Urinary bladder (tissue), 4 donors: ENCODE measurements at places on chromosomes 1 and 21. TPM values are rescaled to one million over a fixed set of nuclear protein-coding genes. Genes with fewer than 3 reads are reported as not detected.
A peak's percentile ranks its signal among the peaks of the same experiment; 100 is the strongest.

DNA sequence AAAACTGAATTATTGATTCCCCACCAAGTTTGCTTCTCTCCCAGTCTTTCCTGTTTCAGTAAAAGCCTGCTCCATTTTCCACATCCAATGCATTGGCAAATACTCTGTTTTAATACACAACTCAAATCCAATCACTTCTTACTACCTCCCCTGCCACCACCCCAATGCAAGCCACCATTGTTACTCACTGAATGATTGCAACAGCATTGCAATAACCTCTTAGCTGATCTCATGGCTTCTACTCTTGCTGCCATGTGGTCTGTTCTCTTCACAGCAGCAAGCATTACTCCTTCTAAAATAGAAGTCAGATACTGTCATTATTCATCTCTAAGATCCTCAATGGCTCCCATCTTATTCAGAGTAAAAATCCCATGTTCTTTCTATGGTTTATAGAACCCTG, 123.4 kb downstream of the ATP6V1G3 start:
- no peak for DNase-seq

GRCh38 chr21:30740462-30740861, 6.6 kb downstream of the KRTAP21-2 start:
- DNase-seq: no peak

GRCh38 chr1:205398586-205398985, 23.3 kb downstream of the LEMD1 start:
- DNase-seq: no peak

GRCh38 chr1:186113461-186113860, 261.6 kb downstream of the TPR start:
- no peak for DNase-seq

TFAP2E gene
- total RNA-seq: not detected

GRCh38 chr21:29305068-29305467, 6.3 kb downstream of the BACH1 start:
- DNase-seq: no peak

SAMD13 gene
- total RNA-seq: 8.1 TPM

- no peak for DNase-seq
These were observed 38.8 kb upstream of the RIPK4 start for GRCh38 chr21:41805643-41806042.

PLXNA2 gene
- total RNA-seq: 15.1 TPM

DNA sequence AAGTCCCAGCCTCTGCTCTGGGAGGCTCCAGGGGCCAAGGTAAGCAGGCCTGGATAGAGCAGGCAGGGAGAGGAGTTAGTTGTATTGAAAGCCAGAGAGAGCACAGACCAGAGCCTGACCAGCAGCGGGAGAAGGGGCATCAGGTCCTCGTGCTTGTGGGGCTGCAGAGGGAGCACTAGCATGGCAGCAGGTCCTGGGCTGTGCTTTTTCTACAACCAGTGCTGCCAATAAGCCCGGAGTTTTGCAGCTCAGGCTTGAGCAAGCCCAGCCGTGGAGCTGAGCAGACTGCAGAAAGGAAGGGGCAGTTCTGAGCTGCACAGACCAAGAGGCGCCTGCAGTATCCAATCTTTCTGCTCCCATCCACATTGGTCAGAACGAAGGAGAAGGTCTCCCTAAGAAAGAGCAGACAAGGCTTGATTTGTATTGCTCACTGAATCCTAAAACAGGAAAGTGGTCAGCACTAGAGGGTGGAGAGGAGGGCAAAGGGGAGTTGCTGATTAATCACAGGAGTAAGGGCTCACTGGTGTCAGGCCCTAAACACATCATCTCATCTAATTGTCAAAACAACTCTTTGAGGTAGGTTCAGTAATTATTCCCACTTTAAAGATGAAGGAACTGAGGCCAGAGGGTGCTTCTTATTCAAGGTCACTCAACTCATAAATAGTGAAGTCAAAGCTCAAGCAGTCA, 2.7 kb downstream of the DENND2D start:
- no peak for DNase-seq

DNA sequence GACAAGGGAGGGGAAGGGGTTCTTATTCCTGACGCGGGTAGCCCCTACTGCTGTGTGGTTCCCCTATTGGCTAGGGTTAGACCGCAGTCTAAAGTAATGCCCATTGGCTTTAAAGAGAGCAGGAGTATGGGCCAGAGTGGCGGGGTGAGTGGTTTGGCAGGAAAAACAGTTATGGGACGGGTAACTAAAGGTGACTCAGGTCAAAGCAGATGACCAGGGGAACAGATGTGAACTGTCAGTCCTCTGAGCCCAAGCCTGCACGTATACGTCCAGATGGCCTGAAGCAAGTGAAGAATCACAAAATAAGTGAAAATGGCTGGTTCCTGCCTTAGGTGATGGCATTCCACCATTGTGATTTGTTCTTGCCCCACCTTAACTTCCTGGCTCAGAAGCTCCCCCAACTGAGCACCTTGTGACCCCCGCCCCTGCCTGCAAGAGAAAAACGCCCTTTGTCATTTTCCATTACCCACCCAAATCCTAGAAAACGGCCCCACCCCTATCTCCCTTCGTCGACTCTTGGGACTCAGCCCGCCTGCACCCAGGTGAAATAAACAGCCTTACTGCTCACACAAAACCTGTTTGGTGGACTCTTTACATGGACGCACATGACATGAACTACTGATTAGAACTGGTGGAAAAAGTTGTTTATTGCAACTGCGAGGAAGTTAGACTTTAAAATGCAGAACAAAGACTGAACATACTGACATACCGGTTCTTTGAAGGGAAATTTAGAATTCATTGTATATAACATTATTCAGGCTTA, 758 bp upstream of the ATAD3B start:
- DNase-seq: peak; percentile 2

DNA sequence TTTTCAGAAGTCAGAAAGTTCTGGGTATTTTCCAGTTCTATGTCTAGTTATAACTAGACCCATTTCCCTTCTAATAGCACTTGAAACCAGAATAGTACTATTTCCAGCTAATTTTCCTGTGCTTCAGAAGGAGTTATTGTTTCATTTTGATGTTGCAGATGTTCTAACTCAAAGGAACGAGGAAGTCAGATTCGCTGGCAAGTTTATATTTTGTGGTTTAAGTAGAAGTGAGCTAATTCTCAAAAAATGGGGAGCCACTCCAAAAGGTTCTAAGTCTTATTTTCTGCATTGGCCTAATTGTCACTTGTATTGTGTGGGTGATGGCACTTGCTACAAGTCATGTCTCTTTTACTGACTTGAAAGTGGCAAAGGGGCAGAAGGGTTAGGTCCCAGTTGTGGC, 18.1 kb downstream of the CCDC185 start:
- DNase-seq: no peak

DNA sequence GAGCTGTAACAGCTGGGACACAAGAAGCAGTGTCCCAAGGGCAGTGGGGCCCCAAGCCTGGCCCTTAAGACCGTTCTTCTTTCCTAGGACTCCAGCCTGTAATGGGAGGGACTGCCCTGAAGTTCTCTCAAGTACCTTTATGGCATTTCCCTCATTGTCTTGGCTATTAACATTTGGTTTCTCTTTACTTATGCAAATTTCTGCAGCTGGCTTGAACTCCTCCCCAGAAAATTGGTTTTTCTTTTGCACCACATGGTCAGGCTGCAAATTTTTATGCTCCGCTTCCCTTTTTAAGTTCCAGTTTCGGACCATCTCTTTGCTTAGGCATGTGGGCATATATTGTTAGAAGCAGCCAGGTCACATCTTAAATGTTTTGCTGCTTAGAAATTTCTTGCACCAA, 3.1 kb upstream of the MROH9 start:
- no peak for DNase-seq

SPRR4 gene
- total RNA-seq: not detected

DNA sequence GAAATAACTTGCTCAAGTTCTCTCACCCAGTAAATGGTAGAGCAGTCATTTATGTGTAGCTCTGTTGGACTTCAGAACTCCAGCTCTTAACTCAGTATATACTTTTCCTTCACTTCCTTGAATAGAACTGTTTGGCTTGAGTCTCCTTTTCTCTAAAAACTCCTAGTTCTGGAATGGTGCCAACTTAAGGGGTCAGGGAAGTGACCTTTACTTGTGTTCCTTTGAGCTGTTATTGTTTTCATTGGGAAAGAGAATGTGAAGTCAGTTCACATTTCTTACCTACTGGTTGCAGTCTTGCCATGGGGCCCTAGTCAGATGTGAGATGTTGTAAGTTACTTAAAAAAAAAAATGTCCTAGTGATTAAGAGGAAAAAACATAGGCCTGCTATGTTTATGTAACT, 77.0 kb upstream of the MACF1 start:
- DNase-seq: no peak

DNA sequence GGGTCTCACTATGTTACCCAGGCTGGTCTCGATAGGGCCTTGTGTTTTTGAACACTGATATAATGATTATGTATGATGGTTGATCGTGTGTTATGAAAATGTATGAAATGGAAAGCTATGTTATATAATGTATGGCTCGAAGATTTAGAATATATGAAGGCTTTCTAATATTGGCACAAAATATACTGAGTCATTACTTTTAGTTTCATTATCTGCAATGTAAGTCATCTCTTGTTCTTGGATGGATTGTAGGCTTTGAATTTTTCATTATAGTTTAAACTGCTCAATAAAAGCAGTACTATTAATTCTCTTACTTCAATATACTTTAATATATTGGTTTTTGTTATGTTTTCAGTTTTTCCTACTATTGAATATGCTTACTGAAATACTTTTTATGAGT, 10.1 kb downstream of the FMN2 start:
- no peak for DNase-seq

CNKSR1 gene
- 5.3 TPM for total RNA-seq

DNA sequence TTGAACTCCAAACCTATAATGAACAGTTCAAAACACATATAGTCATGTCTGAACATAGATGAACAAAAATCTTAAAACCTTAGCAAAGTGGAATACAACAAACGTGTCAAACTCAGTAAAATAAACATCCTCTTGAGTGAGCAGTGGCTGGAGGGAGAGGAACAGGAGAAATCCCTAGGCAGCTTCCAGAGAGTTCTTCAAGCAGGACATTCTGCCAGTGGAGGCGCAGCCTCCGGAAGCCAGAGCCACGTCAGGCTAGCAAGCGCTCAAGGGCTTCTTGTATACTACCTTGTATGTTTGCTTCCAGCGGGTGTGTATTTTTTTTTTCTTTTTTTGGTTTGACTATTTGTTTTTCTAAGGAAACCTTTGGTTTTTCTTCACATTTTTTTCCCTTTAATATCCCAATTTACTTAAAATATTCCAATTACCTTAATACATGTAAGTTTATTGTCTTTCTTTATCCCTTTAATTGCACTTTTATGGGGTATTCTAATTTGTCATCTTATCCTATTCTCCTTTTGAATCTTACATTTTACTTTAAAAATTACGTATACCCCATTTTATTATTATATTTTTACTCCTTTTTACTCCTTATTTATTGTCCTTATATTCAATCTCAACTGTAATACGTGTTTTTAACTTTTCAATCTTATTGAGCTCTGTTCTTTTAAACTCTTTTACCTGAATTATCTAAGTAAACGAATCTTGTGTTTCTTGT, 42.0 kb downstream of the COLGALT2 start:
- DNase-seq: no peak

GRCh38 chr1:182101415-182102042, 40.0 kb upstream of the ZNF648 start:
- DNase-seq: peak; percentile 36

ACOT7 gene
- 6.9 TPM for total RNA-seq

SH2D5 gene
- total RNA-seq: not detected

DNA sequence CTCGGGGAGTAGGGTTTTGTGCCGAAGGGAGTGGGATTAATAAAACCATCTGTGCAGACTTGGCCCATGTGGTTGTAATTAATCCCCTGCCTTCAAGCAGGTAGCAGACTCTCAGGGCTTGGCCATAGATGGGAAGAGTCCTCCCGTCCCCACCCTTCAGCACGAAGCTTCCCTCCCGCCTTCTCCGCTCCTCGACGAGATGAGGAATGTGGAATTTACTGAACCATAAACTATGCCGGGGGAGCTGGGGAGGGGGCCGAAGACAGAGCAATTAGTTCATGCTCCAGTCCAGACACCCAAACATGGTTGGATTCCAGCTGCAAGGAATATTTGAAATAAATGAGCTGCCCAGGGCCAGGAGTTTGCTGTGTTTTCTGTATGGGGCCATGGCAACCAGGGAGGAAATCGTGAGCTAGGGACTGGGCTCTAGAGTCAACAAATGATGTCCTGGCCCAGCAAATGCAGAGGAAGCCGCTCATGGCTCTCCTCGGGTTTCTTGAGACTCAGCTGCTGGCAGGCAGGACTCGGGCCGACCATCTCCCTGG, 78.8 kb downstream of the SPSB1 start:
- peak; percentile 79 for DNase-seq

GRCh38 chr1:26277719-26278118, 2.2 kb upstream of the SH3BGRL3 start:
- no peak for DNase-seq

F13B gene
- total RNA-seq: not detected

- DNase-seq: peak; percentile 76
These were observed 36.6 kb downstream of the PLXNA2 start for GRCh38 chr1:208207388-208208131.

DNA sequence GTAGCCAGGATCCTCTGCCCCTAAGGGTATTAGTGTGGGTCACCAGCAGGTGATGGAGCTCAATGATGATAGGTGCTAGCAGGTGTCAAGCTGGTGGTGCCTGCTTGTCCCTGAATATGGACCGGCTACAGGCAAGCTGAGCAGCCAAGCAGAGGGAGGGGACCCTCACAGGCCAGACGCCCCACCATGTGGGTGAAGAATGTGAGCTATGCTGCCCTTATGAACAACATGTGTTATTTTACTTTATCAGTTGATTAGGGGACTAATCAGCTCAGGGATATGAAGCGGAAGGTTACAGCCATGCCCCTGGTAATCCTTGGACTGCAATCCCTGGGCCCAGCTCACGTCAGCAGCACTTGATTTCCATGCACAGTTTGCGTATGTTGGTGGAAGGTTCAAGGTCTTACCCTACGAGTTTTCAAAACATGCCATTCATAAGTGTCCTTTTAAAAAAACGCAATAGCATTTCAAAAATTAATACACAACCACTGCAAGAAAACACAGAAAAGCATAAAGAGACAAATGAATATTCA, 106.0 kb downstream of the CDC7 start:
- no peak for DNase-seq

FBXO2 gene
- 0.42 TPM for total RNA-seq

GRCh38 chr1:66731170-66731865, 20.9 kb upstream of the DYNLT5 start:
- DNase-seq: no peak

DNA sequence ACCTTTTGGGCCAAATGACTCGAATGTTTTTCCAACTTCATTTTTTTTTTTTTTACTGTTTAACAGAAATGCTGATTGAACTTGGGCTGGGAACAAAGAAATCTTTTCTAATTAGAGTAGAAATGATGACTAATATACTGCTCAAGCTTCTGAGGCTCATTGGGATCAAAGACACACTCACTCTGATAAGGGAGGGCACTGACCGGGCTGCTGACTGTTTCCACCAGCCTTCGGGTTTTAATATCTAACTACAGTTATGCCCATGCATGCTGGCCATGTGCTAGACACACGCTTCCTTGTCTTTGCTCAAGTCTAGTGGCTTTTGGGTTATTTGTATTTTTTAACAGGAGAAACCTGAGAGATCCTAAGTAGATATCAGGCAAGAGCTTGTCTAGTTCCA, 16.8 kb downstream of the ZBTB18 start:
- DNase-seq: no peak

- peak; percentile 59 for DNase-seq
These were observed 204.9 kb downstream of the KCNJ6 start for GRCh38 chr21:37711286-37711829.

SV2A gene
- 5.5 TPM for total RNA-seq

- no peak for DNase-seq
These were observed 26.9 kb upstream of the LBR start for GRCh38 chr1:225454733-225455132.
